Mammary epithelial cell (primary cell): ENCODE measurements at places on chromosomes 6 and 20. TPM values are rescaled to one million over a fixed set of nuclear protein-coding genes. Genes with fewer than 3 reads are reported as not detected.

Gene TFAP2D
- total RNA-seq: not detected in 2 replicates

Gene LY6G6F
- not detected in 2 replicates for total RNA-seq

Gene RNF144B
- 45.7 and 47.4 TPM in 2 replicates for total RNA-seq

Gene HLA-G
- total RNA-seq: 0.33 TPM

Gene CARMIL1
- 30.8 and 34.7 TPM in 2 replicates for total RNA-seq

Gene BLOC1S5
- total RNA-seq: 10.6 and 11.9 TPM in 2 replicates

Gene DLL1
- total RNA-seq: 45.8 TPM

Gene SYNDIG1
- 7.4 and 17.5 TPM in 2 replicates for total RNA-seq

Gene HMGN4
- 81.5 TPM for total RNA-seq

Gene SLC22A16
- total RNA-seq: under 0.01 TPM

Gene FAM83C
- not detected in 2 replicates for total RNA-seq

Gene SLC35D3
- total RNA-seq: not detected

Gene CGAS
- 1.6 and 2.4 TPM in 2 replicates for total RNA-seq

Gene EPPIN
- total RNA-seq: not detected

Gene RAD21L1
- total RNA-seq: not detected

Gene EPB41L1
- 5.1 and 14.4 TPM in 2 replicates for total RNA-seq

Gene TREM2
- total RNA-seq: 142 TPM

Gene MYLIP
- 5.0 TPM for total RNA-seq

Gene PPP1R16B
- total RNA-seq: not detected in 2 replicates

Gene ECT2L
- total RNA-seq: under 0.01 TPM

Gene GATA5
- not detected for total RNA-seq

Gene OPRM1
- not detected for total RNA-seq

Gene ISM1
- 0.33 TPM for total RNA-seq

Gene HLA-DOB
- total RNA-seq: 3.8 and 5.5 TPM in 2 replicates

Gene SLC17A3
- total RNA-seq: not detected

Gene POPDC3
- 34.0 TPM for total RNA-seq

Gene MLN
- total RNA-seq: not detected

Gene DEFB115
- total RNA-seq: not detected

Gene ZNF334
- 1.1 and 1.2 TPM in 2 replicates for total RNA-seq

Gene DEFB124
- not detected in 2 replicates for total RNA-seq

Gene GPLD1
- total RNA-seq: 0.33 TPM

Gene LTB
- total RNA-seq: 1.5 TPM in 1 of 2 replicates, not detected in the other

Gene MGME1
- 15.8 TPM for total RNA-seq

Gene SIM1
- total RNA-seq: not detected in 2 replicates

Gene CST2
- not detected in 2 replicates for total RNA-seq

Gene RIMS1
- 1.0 TPM for total RNA-seq

Gene MEP1A
- total RNA-seq: not detected

Gene HLA-DRB5
- not detected in 2 replicates for total RNA-seq

Gene POM121L2
- not detected in 2 replicates for total RNA-seq

Gene SRSF12
- total RNA-seq: 0.54 and 1.1 TPM in 2 replicates
